DND-41 (cell line): ENCODE measurements at places on chromosomes 13 and 19.

DNA sequence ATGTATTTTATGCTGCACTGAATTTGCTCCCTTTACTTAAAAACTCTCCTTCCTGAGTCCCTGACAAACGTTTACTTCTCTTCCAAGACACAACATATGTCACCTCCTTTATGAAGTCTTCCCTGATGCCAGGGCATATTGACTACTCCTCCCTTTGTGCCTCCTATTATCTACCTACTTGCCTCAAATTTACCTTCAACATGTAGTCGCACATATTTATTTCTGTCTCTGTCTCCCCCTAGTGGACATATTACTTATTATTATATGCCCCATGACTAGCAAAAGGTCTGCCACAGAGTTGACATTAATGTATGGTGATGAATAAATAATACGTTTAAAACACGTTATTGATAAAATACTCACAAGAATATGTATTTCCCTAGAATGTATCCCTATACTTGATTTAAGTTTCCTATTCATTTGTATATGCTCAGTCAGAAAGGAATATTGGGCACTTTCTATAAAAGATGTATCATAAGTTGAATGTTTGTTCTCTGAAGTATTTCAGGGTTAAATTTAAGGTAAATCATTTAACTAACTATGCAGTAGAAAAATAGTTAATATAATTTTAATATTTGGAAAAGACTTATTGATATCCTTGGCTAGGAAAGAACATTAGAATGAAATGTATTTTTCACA, 250.3 kb upstream of the ATXN8OS start:
- H3K36me3 ChIP-seq: no peaks in the 10 kb centered on the region
- H3K27ac ChIP-seq: no peak overlapping the region
- no peaks in the 10 kb centered on the region for H3K4me1 ChIP-seq
- DNase-seq: no peak

- H3K36me3 ChIP-seq: no peaks in the 10 kb centered on the region
- H3K27me3 ChIP-seq: peaks cover 4% of the 10 kb centered on the region
- DNase-seq: no peak
- H3K4me1 ChIP-seq: no peaks in the 10 kb centered on the region
Measured at GRCh38 chr13:40350283-40350992, 316.0 kb downstream of the FOXO1 start.

- no peaks in the 10 kb centered on the region for H3K27me3 ChIP-seq
- H3K27ac ChIP-seq: no peak within 1 kb of the TSS
- DNase-seq: no peak
- no peaks in the 10 kb centered on the region for H3K4me1 ChIP-seq
Measured at GRCh38 chr13:77918391-77919245, at the start of gene EDNRB. EDNRB (minus strand) TSS chr13:77918831; CDS start chr13:77918573, 258 bp downstream.

DNA sequence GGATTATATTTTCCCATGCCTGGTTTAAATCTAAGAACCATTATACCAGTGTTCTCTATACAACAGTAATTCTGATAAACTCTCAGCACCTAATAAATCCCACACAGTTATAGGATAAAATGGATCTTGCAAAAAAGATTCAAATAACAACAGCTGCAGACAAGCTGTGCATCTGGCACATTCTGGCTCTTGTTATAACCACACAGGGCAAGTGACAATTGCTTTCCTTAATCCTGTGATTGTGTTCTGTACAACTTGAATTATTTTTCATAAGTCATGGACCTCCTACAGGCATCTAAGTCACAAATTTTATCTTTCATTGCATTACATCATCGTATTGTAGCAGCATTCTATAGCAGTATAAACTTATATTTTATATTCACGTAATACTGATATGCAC, 948.3 kb downstream of the SLITRK1 start:
- no peak for DNase-seq
- no peaks in the 10 kb centered on the region for H3K36me3 ChIP-seq
- no peaks in the 10 kb centered on the region for H3K4me1 ChIP-seq
- no peaks in the 10 kb centered on the region for H3K27me3 ChIP-seq

- no peaks in the 10 kb centered on the region for H3K27me3 ChIP-seq
- no peak for DNase-seq
- no peaks in the 10 kb centered on the region for H3K36me3 ChIP-seq
- H3K4me3 ChIP-seq: no peak overlapping the region
- no peak overlapping the region for H3K27ac ChIP-seq
Measured at GRCh38 chr13:36131931-36132297, 732 bp upstream of the DCLK1 start.

DNA sequence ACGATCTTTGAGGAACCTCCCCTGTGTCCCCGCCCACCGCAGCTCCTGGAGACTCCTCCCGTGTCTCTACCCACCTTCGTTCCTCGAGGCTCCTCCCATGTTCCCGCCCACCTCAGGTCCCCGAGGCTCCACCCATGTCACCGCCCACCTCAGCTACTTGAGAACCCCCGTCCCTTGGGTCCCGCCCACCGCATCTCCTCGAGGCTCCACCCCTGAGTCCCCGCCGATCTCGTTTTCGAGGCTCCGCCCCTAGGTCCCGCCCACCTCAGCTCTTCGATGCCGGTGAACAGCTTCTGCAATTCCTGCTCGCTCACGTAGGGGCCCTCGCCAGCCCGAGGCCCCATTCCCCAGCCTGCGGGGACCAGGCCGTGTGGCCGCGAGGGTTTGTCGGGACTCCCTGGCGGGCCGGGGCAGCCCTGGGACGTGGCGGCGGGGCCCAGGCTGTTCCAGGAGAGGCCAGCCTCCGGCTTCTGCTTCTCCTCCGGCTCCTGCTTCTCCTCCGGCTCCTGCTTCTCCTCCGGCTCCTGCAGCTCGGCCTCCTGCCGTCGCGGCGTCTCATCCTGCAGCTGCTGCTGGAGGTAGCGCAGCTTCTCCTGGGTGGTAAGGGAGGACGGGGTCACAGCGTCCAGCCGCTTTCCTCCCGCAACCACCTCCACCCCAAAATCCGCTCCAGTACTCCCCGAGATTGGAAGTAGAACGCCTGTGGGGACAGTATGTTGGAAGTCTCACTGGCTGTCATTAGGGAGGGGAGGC, 16.7 kb downstream of the TSKS start:
- no peaks in the 10 kb centered on the region for H3K36me3 ChIP-seq
- no peak overlapping the region for H3K4me3 ChIP-seq
- H3K27ac ChIP-seq: no peak overlapping the region
- H3K4me1 ChIP-seq: no peaks in the 10 kb centered on the region
- peak; percentile 30 for DNase-seq

DNA sequence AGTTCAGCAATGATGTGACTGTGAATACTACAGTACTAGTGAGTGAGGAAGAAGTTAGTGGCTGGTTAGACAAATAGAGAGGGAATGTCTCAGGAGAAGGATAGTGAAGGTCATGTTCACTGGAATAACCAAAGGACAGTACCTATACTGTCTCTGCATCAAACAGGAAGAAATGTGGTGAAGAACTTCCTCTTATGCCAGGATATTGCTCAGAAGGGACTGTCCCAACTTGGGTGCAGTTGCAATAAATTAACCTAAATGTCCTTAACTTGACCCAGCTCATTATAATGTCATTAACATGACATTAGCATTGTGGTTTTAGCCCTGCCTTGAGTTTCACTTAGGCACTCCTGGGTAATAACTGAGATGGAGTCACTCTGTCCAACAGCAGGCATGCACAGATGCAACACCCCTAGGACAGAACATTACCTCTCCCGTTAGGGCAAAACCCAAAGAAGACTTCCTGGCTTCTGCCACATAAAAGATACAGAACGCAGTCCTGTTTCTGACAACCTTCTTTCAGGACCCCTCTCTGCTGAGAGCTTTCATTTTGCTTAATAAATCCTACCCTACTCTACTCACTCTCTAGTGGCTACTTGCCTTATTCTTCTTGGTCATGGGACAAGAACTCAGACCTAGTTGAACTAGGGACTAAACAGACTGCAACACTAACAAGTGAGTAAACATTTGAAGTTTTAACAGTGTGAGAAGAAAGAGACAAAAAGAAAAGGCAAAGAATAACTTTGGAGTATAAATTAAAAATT, 1591.6 kb upstream of the MIR17HG start:
- H3K4me3 ChIP-seq: no peak overlapping the region
- no peaks in the 10 kb centered on the region for H3K4me1 ChIP-seq
- DNase-seq: no peak
- no peaks in the 10 kb centered on the region for H3K36me3 ChIP-seq
- H3K27me3 ChIP-seq: no peaks in the 10 kb centered on the region

DNA sequence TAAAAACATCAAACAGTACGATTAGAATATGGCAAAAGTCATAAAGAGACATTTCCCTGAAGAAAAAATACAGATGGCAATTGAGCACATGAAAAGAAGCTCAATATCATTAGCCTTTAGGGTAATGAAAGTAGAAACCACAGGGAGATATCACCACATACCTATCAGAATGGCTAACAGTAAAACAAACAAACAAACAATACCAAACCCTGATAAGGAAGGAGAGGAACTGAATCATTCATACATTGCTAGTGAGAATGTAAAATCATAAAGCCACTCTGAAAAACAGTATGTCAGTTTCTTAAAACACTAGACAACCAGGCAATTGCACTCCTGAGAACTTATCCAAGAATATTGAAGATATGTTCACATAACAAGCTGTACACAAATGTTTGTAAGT, 1342.5 kb upstream of the SLC10A2 start:
- no peak overlapping the region for H3K27ac ChIP-seq
- H3K4me3 ChIP-seq: no peak overlapping the region
- H3K27me3 ChIP-seq: no peaks in the 10 kb centered on the region
- no peak for DNase-seq

GRCh38 chr19:38185562-38185961, 38.5 kb downstream of the DPF1 start:
- H3K36me3 ChIP-seq: peaks cover 13% of the 10 kb centered on the region
- H3K27me3 ChIP-seq: no peaks in the 10 kb centered on the region
- H3K4me3 ChIP-seq: no peak overlapping the region
- H3K27ac ChIP-seq: no peak overlapping the region
- no peak for DNase-seq
- peaks cover 5% of the 10 kb centered on the region; the same call in 1 of the 2 replicates for H3K4me1 ChIP-seq

DNA sequence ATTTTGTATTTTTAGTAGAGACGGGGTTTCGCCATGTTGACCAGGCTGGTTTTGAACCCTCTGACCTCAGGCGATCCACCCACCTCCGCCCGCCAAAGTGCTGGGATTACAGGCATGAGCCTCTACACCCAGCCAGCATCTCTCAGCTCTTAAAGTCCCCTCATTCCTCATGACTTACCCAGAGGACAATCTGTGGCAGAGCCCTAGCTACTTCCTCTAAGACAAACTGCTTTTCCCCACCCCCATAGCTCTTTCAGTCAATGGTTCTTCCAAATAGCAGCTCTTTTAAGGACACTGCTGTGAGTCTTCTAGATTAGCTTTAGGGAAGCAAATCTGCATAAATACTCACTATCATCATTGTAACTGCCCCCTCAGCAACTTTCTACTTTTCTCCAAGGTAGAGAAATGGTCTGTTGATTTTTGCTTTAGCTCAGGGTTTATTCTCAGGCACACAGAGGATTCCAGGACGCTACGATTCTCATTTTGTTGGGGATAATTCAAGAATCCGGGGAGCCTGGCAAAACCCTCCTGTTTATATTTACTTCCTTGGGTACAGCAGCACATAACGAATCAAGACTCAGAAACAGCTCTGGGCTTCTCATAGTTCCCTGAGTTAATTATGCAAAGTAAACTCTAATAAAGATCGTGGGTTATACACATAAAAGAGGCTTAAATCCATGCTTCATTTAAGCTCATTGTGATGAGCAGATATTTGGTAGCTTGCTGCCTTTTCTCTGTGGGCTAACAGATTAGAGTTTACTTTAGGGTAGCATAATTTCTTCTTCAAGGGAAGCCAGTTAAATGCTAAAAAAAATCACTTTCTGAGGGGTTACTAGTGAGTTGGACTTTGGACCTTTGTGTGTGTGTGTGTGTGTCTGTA, 357.4 kb downstream of the TDRD3 start:
- no peaks in the 10 kb centered on the region for H3K4me1 ChIP-seq
- no peak overlapping the region for H3K4me3 ChIP-seq
- no peaks in the 10 kb centered on the region for H3K36me3 ChIP-seq
- no peak for DNase-seq
- no peaks in the 10 kb centered on the region for H3K27me3 ChIP-seq

DNA sequence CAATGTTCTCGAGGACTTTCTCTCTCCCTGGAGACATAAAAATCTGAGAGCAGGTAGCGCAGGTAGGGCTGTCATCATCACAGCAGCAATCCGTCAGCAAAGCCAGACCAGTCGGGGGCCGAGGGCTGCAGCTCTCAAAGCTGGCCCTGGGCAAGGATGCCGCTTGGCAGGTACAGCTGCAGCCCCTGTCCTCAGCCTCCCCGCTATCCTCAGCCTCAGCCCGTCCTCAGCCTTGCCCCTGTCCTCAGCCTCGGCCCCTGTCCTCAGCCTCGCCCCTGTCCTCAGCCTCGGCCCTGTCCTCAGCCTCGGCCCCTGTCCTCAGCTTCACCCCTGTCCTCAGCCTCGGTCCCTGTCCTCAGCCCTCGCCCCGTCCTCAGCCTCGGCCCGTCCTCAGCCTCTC, 10.9 kb downstream of the C13orf46 start:
- no peaks in the 10 kb centered on the region for H3K27me3 ChIP-seq
- H3K4me3 ChIP-seq: no peak overlapping the region
- DNase-seq: no peak
- H3K36me3 ChIP-seq: no peaks in the 10 kb centered on the region; the same call in 1 of the 2 replicates
